Endothelial cell (in vitro differentiated cells): ENCODE measurements at places on chromosomes 13 and 19.
A peak's percentile ranks its signal among the peaks of the same experiment; 100 is the strongest.

GRCh38 chr19:51194527-51195315 is 30.2 kb upstream of the CD33 start:
- H3K27me3 ChIP-seq: peaks cover 2% of the 10 kb centered on the region
- no peaks in the 10 kb centered on the region for H3K4me1 ChIP-seq
- H3K36me3 ChIP-seq: no peaks in the 10 kb centered on the region
- no peak for DNase-seq
- H3K4me3 ChIP-seq: no peak overlapping the region

GRCh38 chr19:33828266-33829075 is 31.8 kb downstream of the KCTD15 start:
- peaks cover 4% of the 10 kb centered on the region for H3K27me3 ChIP-seq
- no peak overlapping the region for H3K27ac ChIP-seq
- no peaks in the 10 kb centered on the region for H3K36me3 ChIP-seq
- DNase-seq: no peak

- H3K4me1 ChIP-seq: no peaks in the 10 kb centered on the region
- H3K27me3 ChIP-seq: peaks cover 3% of the 10 kb centered on the region
- DNase-seq: no peak
- peaks cover 72% of the 10 kb centered on the region for H3K36me3 ChIP-seq
- peak overlapping the region; percentile 53 for H3K4me3 ChIP-seq
Measured at GRCh38 chr19:21519488-21519887, 14.1 kb downstream of the ZNF429 start.

DNA sequence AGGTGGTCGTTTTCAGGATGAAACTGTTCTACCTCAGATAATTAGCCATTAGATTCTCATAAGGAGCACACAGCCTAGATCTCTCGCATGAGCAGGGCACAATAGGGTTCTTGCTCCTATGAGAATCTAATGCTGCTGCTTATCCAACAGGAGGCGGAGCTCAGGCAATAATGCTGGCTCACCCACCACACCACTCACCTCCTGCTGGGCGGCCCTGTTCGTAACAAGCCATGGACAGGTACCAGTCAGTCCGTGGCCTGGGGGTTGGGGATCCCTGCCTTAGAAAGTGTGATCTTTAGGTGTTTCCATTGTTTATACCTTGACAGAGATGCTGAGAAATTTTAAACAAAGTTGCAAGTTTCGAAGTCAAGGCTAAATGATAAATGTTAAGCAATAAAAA is 344.6 kb upstream of the HTR2A start:
- DNase-seq: no peak
- H3K4me3 ChIP-seq: no peak overlapping the region
- H3K4me1 ChIP-seq: peaks cover 8% of the 10 kb centered on the region
- no peaks in the 10 kb centered on the region for H3K36me3 ChIP-seq
- H3K27ac ChIP-seq: no peak overlapping the region

GRCh38 chr19:38656171-38656981 is 8.9 kb downstream of the ACTN4 start:
- peaks cover 85% of the 10 kb centered on the region for H3K4me1 ChIP-seq
- DNase-seq: no peak
- peaks cover 16% of the 10 kb centered on the region for H3K36me3 ChIP-seq
- peak overlapping the region; percentile 52 for H3K4me3 ChIP-seq

DNA sequence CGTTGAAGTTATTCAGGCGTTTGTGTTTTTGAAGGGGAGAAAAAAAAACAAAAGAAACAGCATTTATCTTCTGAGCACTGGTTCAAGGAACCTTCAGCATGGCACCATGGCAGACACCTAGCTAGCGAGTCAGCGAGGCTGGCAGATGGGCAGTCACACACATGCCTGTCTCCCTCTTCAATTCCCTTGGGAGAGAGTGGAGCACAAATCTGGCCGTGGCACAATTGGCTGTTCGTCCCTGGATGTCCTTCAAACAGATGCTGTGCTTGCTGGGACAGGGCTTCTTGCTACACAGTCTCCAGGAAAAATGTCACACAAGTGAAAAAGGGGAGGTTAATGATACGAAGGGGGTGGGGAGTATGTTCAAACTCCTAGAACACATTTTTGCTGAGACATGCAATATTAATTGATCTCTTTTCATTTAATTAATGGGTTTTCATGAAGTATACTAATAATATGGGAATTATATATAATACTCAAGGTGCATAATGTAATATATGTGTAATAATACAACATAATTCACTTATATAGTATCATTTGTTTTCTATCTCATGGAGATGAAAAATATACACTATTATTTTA is 1674.5 kb upstream of the SLC10A2 start:
- no peak overlapping the region for H3K27ac ChIP-seq
- no peaks in the 10 kb centered on the region for H3K4me1 ChIP-seq
- H3K27me3 ChIP-seq: no peaks in the 10 kb centered on the region
- no peaks in the 10 kb centered on the region for H3K36me3 ChIP-seq
- no peak overlapping the region for H3K4me3 ChIP-seq
- DNase-seq: no peak

DNA sequence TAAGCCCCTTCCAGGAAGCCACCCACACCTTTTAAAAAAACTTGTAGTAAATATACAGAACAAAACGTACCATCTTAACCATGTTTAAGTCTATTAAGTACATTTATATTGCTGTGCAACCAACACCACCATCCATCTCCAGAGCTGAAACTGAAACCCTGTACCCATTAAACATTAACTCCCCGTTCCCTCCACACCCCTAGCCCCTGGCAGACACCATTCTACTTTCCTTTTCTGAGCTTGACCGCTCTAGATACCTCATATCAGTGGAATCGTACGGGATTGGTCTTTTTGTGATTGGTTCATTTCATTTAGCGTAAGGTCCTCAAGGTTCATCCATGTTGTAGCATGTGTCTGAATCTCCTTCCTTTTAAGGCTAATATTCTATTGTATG is 13.0 kb upstream of the SPATA13 start:
- H3K27ac ChIP-seq: peak overlapping the region; percentile 32
- peaks cover 44% of the 10 kb centered on the region for H3K4me1 ChIP-seq
- no peak overlapping the region for H3K4me3 ChIP-seq
- H3K27me3 ChIP-seq: peaks cover 3% of the 10 kb centered on the region
- no peaks in the 10 kb centered on the region for H3K36me3 ChIP-seq

- H3K4me3 ChIP-seq: no peak overlapping the region
- H3K27ac ChIP-seq: no peak overlapping the region
- H3K4me1 ChIP-seq: no peaks in the 10 kb centered on the region
- DNase-seq: peak; percentile 11
- no peaks in the 10 kb centered on the region for H3K27me3 ChIP-seq
Measured at GRCh38 chr19:7004313-7004931, 16.8 kb downstream of the MBD3L2B start.

DNA sequence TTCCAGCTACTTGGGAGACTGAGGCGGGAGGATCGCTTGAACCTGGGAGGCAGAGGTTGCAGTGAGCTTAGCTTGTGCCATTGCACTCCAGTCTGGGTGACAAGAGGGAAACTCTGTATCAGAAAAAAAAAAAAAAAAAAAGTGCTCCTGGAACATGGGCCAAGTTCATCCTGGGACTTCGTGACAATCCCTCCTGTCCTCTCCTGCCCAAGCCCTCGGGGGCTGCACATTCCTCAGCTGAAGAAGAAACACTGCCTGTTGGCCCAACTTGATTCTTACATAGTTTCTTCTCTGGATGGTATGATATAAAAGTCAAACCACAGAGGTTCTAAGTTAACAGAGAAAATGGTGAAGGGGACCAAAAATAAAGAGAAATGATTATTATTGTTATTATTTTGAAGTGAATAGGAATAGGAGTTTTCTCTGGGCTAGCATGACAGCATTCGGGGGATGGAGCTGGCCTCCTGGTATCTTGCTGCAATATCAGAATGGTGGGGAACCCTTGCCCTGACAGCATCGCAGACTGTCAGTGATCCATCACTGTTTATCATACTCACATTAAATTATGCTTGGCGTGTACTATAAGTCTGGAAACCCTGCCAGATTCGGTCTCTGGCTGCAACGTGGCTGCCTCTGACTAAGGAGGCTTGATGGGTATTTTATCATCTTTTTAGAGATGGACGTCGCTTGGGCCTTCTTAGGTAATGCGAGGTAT is 113.7 kb upstream of the OXGR1 start:
- H3K27me3 ChIP-seq: peaks cover 5% of the 10 kb centered on the region
- H3K4me1 ChIP-seq: peaks cover 13% of the 10 kb centered on the region
- no peaks in the 10 kb centered on the region for H3K36me3 ChIP-seq
- no peak overlapping the region for H3K4me3 ChIP-seq
- DNase-seq: no peak

GRCh38 chr13:82147526-82147925 is 1734.7 kb downstream of the SLITRK1 start:
- H3K4me1 ChIP-seq: no peaks in the 10 kb centered on the region
- no peak for DNase-seq
- H3K4me3 ChIP-seq: no peak overlapping the region
- H3K27ac ChIP-seq: no peak overlapping the region
